Ascending aorta (tissue), 2 donors: ENCODE measurements at places on chromosomes 13 and 19.

DNA sequence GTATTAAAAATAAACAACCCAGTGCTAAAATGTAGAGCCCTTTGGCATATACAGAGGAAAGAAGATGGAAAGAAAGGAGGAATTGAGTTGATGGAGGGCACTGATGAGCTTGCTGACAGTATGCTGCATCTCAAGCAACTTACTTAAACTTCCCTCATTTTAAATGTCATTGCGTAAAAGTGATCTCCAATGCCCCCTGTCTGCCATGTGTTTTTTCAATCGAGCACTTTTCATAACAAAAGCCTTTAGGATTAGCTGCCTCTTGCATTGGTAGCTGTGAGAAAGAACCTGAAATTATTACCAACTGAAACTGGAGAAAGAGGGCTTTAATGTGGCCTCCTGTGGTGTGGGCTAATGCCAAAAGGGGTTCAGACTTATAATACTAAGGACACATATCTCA is 541.6 kb downstream of the SUCLA2 start:
- H3K36me3 ChIP-seq, result no peaks in the 10 kb centered on the region
- no peak overlapping the region for H3K4me3 ChIP-seq
- H3K27ac ChIP-seq, result no peak overlapping the region
- H3K4me1 ChIP-seq, result no peaks in the 10 kb centered on the region

DNA sequence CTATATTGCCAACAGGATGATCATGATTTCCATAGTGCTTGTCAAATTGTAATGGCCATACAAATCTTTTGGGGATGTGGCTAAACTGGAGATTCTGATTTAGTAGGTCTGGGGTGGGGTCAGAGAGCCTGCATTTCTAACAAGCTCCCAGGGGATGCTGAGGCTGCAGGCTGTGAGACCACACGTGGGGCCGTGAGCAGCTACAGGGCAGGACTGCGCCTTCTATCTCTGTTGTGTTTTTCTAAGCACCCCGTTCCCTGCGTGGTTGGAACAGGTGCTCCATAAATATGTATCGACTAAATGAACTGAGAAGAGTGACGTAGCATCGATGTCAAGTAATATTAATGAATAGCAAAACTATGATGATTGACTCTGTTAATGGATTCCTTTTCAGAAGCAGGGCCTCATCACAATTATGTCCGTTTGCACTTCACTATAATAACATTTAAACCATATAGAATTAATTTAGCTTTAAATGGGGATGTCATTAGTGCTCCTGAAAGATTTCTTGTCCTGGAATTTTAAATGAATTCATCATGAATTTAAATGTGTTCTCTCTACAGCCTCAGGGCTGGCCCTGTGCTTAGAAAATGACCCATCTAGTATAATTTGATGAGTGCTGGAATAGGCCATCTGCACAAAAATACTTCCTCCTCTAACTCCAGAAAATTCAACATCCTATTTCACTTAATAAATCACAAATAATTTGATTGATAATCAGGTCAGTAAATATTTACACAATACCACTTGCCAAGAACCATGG is 51.7 kb upstream of the SIAH3 start:
- H3K27me3 ChIP-seq, result no peaks in the 10 kb centered on the region
- no peak overlapping the region for H3K4me3 ChIP-seq

DNA sequence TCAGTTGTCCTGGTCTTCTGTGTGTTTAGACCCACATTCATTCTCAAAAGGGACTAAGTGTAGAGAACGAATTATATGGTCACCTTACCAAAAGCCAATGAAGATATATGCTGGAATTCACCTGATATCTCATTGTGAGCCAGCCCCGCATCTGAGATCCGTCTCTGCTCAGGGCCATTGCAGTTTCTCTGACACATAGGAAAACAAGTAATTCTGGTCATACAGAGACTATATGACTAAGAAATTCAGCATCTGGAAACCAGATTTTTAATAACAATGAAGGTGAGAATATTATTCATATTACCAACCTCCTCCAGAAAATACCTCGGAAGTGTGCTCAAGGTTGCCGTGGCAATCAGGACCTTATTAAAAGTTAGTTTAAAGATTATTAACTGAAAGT is 278.6 kb upstream of the EDNRB start:
- DNase-seq, result no peak
- no peaks in the 10 kb centered on the region for H3K4me1 ChIP-seq
- no peaks in the 10 kb centered on the region for H3K36me3 ChIP-seq
- H3K4me3 ChIP-seq, result no peak overlapping the region
- no peak overlapping the region for H3K27ac ChIP-seq
- no peaks in the 10 kb centered on the region for H3K27me3 ChIP-seq

GRCh38 chr19:1654178-1654792 is 1.9 kb upstream of the TCF3 start:
- H3K4me1 ChIP-seq, result no peaks in the 10 kb centered on the region
- no peaks in the 10 kb centered on the region for H3K27me3 ChIP-seq
- no peak overlapping the region for H3K4me3 ChIP-seq
- H3K27ac ChIP-seq, result no peak overlapping the region
- H3K36me3 ChIP-seq, result no peaks in the 10 kb centered on the region
